Activated CD8-positive, alpha-beta memory T cell treated with anti-CD3 and anti-CD28 coated beads for 1 hour (primary cell): ENCODE measurements at places on chromosomes 6 and 20.
A peak's percentile ranks its signal among the peaks of the same experiment; 100 is the strongest.

DNA sequence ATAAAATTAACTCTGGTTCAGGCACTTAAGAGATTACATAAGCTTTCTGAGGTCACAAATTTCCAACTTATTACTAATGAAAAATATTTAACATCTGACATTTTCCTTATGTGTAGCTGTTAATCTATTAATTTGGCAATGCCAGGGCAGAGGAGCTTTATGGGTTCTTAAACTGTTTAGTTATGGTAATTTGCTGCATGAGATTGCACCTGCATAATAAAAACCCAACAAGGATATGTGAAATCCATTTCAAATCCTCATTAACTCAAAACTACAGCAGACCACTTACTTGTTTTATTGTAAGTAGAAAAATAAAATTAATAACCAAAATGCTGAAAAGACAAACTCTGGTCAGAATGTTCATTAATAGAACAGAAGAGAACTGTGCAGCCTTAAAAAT, 98.1 kb downstream of the PREP start:
- DNase-seq = no peak

DNA sequence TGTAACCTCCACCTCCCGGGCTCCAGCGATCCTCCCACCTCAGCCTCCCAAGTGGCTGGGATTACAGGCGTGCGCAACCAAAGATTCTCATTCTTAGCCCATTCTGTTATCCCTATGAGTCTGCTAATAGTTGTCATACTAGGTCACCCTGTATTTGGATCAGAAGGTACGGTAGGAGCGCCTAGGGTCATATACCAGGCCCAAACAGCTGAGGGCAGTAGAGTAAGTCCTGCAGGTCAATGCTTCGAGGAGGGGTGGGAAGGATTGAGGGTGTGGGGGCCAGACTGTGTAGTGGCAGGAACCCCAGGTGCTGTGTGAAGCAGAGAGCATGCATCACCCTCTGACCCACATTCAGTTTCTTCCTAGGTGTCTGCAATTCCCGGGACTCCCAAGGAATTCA, 22.7 kb upstream of the POU5F1 start:
- no peak for DNase-seq

GRCh38 chr20:22561965-22562577, 22.3 kb downstream of the FOXA2 start:
- no peak for DNase-seq

GRCh38 chr6:45742591-45742990, 273.1 kb downstream of the CLIC5 start:
- no peak for DNase-seq

DNA sequence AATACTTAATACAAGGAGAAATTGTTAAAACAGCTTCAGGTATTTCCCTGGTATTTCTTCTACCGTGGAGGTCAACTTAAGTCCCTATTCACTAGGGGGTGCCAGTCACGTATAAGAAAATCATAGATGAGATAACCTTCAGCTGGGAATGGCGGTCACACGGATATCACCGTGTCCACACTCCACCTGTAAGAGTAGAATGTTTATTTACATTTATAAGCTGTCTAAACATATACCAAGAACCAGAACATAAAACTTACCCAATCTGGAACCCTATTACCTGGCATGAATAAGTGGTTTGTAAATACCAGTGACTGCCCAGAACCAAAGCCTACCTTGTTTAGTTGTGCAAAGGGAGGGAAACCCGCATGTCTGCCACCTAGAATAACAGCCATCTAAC, 1.9 kb upstream of the ELOVL4 start:
- no peak for DNase-seq

- DNase-seq = no peak
Observed at GRCh38 chr6:158630938-158631616, 13.5 kb downstream of the DYNLT1 start.

GRCh38 chr6:108561742-108562502, 1.2 kb downstream of the FOXO3 start:
- no peak for DNase-seq

DNA sequence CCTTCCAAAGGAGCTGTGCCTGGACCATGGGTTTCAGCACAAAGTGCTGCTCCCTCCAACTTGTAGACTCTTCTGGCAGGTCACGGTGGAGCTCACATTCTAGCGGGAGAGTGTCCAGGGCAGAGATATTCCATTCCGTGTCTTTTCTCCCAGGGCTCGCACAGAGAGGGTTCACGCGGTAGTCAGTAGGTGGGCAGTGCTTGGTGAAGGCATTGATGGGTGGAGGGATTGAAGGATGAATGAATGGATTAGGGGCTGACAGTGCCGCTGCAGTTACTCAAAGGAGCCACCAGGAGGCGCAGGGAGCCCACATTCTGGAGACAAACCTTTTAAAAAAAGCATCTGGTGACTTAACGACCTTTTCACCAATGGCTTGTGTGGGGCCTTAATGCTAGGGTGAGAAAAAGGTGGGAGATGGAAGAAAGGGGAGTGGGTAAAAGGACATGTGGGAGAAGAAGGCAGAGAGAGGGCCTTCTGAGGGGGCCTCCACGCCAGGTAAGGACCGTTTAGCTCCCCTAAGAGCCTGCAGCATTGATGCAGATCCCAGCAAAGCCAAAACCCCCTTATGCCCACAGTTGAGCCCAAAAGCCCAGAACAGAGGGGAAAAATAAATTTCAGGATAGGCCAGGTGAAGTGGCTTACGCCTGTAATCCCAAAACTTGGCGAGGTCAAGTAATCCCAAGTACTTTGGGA, 17.5 kb upstream of the FAM110A start:
- peak; percentile 40 for DNase-seq

GRCh38 chr6:118333772-118334171, 214.3 kb upstream of the PLN start:
- no peak for DNase-seq

DNA sequence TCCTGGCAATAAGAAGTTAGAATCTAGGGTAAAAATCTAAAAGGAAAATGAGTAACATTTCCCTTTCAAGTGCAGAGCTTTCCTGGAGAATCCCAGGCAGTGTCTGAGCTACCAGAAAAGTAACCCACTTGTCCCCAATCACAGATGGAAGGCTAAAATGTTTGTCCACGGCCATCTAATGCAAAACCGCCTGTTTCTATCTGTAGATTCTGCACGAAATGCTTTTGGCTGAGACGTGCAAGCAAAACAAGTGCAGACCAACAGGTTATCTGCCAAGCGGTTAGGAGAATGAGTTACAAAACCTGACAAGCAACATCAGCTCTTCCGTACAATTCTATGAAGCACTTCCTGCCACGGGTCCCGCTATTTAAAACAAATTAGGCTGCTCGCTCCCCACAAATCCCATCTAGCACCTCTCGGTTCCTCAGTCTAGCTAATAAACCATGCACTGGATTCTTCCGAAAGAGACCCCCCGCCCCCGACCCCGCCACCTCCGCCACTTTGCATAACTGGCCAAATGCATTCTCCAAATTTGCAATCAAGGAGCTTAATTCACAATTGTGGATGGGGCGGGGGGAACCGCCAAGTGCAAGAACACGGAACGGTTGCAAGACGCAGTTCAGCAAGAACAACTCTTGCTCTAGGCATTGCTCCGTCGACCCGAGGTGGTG, 1.4 kb downstream of the ELOVL5 start:
- no peak for DNase-seq
